ENCODE measurements at places on chromosomes 3 and 15.
A peak's percentile ranks its signal among the peaks of the same experiment; 100 is the strongest.

- DNase-seq: no peak
Measured at GRCh38 chr3:60528651-60529050, 722.6 kb downstream of the FHIT start.

DNA sequence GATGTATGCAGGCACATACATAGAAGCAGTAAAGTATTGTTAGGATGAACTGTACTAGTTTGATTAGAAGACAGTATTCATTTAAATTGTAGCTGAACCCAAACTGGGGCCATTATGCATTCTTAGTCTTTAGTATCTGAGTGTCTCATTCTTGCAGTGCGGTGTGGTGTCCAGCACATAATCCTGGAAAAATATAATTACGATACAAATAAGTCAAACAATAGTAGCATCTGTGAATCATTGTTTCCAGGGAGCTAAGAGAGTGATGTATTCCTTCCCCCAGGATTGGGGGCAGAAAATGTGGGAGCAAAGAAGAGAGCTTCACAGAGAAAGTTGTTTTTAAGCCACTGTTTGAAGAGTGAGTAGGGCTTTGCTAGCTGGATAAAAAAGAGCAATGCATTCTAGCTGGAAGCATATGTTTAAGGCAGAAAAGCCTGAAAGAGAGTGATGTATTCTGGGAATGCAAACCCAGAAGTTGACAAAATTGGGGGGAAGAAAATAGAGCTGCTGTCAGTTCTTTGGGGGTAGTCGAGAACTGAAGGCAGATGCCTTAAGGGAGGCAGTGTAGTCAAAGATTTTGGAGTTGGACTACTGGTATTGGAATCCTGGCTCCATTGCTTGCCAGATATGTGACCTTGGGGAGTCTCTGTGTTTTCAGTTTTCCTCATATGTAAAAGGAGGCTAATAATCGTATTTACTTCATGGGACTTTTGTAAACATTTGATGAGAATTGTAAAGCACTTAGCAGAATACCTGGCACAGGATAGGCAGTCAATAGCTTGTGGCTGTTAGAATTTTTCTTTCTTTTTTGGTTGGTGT, 14.1 kb downstream of the SLMAP start:
- DNase-seq: no peak

- peak; percentile 84 for DNase-seq
Measured at GRCh38 chr15:40282147-40282868, 556 bp downstream of the ANKRD63 start.

GRCh38 chr15:30991255-30992235, at the start of gene MTMR10:
TSS of gene MTMR10 (minus strand) at chr15:30991628. CDS start at chr15:30991506, 122 bp downstream.
- peak; percentile 88 for DNase-seq

GRCh38 chr3:10015461-10015904, 10.8 kb upstream of the FANCD2 start:
- no peak for DNase-seq

DNA sequence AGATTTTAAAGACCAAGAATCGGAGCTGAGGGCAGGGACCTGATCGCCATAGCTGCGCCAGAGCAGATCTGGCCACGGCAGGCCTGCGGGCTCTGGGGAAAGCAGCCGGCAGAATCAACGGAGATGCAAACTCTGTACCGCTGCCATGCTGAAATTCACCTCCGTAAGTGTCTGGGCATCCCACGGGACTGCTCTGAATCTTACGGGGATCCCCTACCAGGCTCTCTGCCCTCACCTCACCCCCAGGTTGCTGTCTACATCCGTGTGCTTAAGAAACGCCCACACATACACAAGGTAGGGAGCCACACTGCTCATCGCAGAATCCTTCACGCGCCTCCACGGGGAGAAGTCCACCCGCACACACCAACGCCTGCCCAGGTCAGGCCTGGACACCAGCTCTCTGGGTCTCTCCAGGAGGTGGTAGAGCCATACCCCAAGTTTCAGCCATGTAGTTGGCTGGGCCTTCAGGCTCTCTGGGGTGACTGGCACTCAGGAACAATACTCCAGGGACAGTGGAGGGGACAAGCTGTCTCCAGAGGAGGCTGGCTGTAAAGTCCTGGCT, 33.5 kb downstream of the FAM174B start:
- DNase-seq: no peak

DNA sequence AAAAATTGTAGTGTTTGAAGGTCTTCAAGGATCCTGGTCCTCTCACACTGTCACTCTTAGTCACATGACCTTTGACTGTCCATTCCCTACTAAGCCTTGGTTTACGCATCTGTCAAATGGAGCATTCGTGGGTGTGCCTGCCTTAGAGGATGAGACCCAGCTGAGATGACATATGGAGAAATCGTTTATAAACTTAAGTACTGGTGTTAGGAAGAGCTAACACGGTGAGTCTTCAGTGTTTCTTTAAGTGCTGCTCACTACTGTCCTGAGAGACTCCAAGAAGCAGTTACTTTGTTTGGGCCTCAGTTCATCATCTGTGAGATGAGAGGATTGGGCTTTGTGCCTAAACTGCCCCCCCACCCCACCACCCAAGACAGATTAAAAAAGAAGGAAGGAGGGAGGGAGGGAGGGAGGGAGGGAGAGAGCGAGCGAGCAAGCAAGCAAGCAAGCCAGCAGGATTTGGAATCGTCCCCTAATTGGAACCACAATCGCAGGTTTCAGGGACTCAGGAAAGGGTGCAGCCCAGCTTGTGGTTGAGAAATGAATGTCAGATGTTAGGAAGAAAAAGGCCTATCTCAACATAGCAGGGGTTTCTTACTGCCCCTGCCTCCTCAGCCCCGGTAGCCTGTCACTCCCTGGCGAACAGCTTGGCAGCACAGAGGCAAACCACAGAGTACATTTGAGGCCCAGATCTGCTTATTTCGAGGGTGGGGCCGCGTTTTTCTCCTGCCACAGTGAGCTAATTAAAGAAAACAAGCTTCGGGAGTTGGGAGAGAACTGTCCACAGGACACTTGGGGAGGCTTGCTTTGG, 32.7 kb downstream of the SMAD3 start:
- DNase-seq: no peak

- no peak for DNase-seq
Measured at GRCh38 chr3:17349093-17349492, 393.3 kb downstream of the TBC1D5 start.

DNA sequence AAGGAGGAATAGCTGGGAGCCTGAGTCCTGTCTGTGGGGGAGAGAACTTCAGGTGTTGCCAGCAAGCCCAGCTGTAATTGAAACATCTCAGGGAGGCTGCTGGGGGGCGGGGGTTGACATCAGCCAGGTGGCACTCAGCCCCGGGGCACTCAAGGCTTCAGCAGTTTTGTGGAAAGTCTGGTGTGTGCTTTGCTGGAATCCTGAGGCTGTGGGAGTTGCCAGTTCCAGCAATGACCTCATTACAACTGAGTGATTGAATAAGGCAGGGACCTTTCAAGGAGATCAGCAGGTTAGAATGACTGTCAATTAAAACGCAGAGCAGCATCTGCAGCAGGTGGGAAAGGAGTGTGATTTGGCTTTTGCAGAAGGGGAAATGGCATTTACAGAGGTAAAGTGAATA, 75.7 kb downstream of the FAM43A start:
- peak; percentile 54 for DNase-seq

DNA sequence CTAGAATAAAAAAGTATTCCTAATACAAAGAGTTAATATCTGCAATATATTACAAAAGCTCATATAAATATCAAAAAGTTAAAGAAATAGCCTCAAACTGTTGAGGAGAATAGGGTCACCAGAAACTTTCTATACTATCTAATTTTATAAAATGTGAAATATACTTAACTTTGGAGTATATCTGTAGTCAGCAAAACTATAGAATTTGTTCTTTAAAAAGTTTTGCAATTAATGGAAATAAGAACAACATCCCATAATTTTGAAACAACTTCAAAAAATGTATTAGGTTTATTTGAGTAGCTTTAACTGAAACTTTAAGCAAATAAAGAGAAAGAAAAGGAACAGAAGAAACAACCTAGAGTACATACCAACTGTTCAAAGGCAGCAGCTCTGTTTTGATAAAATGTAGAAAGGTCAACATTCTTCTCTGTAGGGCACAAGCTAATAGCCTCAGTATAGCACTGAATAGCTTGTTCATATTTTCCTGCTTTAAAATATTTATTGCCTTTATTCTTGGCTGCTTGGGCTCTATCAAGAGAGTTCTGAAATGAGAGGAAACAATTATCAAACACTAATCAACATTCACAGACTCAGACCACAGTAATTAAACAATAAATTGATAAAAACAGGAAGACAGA, 14.3 kb downstream of the TOMM70 start:
- DNase-seq: no peak

- DNase-seq: no peak
Measured at GRCh38 chr15:74769463-74770025, 12.3 kb upstream of the CSK start.

DNA sequence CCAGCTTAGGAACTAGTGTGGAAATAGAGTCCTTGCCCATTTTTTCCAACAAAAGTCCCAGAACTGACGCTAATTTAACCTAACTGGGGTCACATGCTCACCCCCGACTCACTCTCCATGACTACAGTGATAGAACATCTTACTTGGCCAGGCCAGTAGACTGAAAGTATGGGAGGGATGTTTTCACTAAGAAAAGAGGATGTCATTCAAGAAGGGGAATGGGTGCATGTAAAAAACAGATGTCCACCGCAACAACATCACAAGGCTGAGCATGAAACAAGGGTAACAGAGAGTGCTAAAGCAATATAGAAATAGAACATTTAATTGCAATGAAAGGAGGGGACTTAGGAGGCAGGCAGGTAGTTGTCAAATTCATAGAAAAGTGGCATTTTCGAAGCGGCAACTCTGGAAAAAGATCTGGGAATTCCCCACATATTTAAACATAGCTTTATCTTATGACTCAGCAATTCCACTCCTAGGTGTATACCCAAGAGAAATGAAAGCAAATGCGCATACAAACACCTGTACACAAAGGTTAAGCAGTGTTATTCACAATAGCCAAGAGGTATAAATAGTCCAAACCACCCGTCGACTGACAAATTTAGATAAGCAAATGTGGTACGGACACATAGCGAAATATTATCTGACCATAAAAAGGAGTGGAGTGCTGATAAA, 41.1 kb upstream of the UBE2E2 start:
- DNase-seq: no peak

GRCh38 chr3:48511551-48511950, 7.6 kb upstream of the SHISA5 start:
- no peak for DNase-seq
